MCF 10A (cell line): ENCODE measurements at places on chromosomes 3 and 15. TPM values are rescaled to one million over a fixed set of nuclear protein-coding genes. Genes with fewer than 3 reads are reported as not detected.

DNA sequence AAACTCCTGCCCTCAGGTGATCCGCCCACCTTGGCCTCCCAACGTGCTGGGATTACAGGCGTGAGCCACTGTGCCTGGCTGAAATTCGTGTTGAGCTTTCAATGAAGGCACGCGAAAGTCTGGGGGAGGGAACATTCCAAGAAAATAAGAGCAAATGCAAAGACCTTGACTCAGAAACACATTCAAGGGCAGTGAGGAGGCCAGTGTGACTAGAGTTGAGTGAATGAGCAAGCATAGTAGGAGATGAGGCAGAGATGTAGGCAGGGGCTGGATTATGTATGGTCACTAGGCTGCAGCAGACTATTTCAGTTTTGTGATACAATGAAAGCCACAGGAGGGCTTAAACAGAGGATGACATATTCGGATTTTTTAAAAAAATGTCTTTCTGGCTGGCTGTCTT lies 67.0 kb downstream of the SCN11A start:
- no peak for DNase-seq

- no peak for DNase-seq
These were observed 579.8 kb upstream of the SUCLG2 start for GRCh38 chr3:68234076-68234780.

DNA sequence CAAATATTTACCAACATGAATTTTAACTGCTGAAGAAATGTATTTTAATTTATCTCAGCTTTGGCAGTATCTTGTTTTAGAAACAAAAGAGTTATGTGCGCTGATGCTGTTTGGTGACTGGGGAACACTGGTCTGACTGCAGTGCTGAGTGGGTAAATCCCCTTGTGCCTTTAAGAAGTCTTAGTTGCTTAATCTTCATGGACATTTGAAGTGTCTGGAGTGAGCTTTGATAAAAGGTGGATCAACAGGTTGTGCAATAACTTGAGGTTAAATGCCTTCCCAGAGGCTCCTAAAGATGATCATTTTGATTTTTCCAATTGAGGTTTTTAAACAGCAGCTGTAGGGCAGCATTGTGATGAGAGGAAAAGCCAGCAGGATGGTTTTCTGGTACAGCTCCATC lies 68.7 kb downstream of the TP63 start:
- DNase-seq, result no peak

GRCh38 chr15:89623165-89623564 lies 32.1 kb downstream of the KIF7 start:
- DNase-seq, result no peak

GRCh38 chr3:99626417-99626788 lies 12.0 kb upstream of the COL8A1 start:
- no peak for DNase-seq

- no peak for DNase-seq
These were observed 23.3 kb upstream of the CHMP2B start for GRCh38 chr3:87203809-87204208.

DNA sequence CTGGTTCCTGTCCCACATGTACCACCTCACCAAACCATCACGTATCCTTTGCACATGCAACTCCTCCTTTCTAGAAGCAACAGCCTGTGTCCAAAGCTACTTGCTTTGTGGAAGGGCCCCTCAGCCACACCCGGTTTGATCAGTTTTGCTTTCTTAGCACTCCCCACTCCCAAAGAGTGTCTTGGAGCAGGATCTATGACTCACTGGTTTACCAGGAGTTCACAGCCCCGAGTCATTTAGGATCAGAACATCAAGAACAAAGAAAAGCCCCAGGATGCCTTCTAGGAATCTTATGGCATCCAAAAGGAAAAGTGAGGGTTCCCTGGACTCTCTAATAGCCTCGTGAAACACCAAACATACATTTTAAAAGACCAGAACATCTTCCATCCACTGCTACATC lies 50.7 kb upstream of the IGF1R start:
- DNase-seq, result peak; percentile 24

GRCh38 chr3:59935025-59935424 lies 885.2 kb upstream of the CFAP20DC start:
- DNase-seq, result no peak

DNA sequence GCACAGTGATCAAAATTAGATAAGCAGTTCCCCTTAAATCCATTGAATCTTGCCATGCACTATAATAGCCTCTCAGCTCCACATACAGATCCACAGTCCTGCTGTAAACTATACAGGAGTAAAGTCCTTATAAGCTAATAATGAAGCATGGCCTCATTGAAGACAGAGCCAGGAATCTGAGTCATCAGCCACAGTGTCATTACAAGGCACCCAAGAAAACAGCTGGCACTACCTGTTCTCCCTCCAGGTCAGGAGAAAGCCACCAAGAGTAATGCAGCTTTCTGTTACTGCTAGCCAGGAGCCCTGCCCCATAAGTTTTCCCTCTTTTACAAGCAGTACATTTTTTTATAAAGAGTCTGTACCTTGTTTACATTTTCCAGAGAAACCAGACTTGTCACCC lies 27.3 kb downstream of the WDR49 start:
- DNase-seq, result peak; percentile 6

DNA sequence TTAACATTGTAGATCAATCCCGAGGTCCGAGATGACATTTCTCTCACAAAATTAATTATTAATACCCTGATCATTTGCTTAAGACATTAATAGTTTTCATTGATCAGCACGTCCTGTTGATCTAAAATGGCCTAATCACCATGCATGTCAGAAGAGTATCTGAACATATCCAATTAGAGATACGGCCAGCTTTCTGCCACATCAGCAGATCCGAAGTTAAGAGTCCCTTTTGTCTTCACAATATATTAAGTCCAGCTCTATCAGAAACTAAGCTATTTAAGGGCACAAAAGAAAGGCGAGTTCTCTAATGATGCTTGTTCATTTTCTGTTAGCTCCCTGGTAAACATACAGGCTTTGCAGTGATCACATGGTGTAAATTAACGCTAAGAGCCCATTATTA lies 470.3 kb downstream of the CNTN4 start:
- no peak for DNase-seq

GRCh38 chr15:75573648-75574384 lies 5.3 kb downstream of the PTPN9 start:
- no peak for DNase-seq

DNA sequence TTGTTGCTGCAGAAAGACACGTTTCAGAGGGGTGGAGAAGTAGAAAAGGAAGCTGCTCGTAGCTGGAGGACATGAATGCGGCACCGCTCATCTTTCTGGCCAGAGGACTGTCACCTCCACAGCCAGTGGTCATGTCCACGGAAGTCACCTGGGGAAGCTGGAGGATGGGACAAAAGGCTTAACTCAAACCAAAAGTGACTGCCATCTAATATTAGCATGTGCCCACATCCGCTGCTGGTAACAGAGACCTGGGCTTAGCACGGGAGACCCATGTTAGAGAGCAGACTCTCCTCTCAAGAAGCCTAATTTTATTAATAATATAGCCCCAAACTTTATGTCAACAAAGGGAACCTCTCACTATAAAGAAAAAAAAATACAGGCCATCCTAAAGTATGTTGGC lies 5.9 kb downstream of the MEX3B start:
- no peak for DNase-seq

DNA sequence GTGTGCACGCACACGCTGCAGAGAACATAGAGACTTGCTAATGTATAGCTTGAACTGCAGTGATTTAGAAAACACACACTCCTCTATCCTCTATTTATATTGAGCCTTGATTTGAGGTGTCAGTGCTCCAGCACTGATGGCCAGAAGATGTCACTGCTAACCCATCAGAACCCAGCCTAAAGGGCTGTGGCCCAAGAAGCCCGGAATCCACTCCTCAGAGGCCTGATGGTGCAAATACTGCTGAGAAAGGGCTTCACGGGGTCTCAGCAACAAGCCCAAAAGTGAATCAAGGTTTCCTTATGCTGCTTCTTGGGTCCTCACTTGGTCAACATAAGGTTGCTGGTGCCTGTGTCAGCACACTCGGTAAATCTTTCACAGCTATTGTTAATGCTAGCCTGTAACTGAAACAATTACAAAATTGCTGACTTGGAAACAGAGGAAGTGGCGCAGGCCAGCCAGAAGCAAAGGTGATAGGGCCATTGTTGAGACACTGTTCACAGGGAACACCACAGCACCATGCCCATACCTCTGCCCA lies 60.3 kb downstream of the HEG1 start:
- peak; percentile 62 for DNase-seq

- no peak for DNase-seq
These were observed 56.2 kb upstream of the VEPH1 start for GRCh38 chr3:157559401-157559800.

DNA sequence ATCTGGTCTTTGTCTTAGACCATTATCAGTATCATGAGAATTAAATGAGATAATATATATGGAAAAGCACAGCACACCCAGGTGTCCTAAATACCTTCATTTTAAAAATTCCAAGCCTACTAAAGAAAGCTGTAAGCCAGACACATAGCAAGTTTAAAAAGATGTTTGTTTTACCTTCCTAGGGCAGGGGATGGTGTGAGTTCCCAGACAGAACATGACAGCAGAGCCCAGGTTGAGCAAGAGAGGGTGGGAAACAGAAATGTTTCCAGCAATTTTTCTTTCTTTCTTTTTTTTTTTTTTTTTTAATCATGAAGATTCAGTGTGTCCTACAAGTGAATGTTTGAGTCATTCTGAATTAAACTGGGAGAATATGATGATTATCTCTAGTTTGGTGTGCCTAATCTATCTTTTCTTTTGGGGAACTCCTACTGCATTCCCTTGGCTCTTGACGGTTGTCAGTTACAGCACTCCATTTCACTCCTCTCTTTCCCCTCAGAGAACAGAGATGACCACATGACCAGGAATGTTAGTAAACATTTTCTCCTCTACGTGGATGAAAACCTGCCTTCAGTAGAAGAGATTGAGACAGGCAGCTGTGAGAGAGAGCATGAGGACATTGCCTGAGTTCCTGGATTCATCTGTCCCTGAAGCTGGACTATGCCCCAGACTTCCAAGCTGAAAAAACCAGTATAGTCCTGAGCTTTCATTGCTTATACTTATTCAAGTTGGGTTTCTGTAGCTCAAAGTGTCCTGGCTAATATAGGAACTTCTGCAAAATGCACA lies 54.5 kb upstream of the ARL14 start:
- no peak for DNase-seq

DNA sequence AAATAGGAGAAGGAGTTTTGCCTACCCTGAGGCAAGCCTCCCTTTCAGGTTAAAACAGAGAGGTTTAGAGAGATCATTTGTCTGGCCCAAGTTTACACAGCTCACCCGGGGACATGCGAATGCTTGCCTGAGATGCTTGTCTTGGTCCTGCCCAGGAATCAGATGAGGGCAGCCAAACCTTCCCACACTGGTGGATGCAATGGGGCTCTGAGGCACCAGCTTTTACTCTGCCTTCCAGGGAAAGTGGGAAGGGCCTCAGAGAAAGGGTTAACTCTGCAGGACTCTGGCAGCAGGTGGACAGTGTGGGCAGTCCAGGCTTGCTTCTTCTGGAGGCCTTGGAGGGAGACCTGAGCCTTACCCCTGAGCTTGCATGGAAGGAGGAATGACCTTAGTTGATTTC lies 90.0 kb downstream of the LRRK1 start:
- DNase-seq, result no peak

DNA sequence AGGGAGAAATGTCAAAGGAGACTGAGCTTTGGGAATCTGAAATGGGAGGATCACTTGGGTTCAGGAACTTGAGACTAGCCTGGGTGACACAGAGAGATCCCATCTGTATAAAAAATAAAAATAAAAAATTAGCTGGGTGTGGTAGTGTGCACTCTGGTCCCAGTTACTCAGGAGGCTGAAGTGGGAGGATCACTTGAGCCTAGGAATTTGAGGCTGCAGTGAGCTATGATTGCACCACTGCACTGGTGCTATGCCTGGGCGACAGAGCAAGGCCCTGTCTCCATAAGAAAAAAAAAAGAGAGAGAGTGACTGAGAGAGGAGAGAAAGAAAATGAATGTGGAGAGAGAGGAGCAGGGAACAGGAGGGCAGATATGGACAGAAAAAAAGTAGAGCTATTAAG lies 72.8 kb downstream of the SENP2 start:
- no peak for DNase-seq

GRCh38 chr3:48268381-48268935 lies 27.6 kb downstream of the ZNF589 start:
- DNase-seq, result peak; percentile 86

DNA sequence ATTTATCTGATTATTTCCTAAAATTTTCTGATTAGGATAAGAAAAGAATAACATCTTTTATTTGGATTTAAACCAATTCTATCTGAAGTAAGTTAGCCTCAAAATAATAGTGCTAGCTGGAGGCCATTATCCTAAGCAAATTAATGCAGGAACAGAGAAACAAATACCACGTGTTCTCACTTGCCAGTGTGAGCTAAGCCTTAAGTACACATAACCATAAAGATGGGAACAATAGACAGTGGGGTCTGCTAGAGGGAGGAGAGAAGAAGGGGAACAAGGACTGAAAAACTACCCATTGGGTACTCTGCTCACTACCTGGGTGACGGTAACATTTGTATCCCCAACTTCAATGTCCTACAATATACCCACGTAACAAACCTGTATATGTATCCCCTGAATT lies 31.3 kb upstream of the LYSMD4 start:
- DNase-seq, result no peak

DNA sequence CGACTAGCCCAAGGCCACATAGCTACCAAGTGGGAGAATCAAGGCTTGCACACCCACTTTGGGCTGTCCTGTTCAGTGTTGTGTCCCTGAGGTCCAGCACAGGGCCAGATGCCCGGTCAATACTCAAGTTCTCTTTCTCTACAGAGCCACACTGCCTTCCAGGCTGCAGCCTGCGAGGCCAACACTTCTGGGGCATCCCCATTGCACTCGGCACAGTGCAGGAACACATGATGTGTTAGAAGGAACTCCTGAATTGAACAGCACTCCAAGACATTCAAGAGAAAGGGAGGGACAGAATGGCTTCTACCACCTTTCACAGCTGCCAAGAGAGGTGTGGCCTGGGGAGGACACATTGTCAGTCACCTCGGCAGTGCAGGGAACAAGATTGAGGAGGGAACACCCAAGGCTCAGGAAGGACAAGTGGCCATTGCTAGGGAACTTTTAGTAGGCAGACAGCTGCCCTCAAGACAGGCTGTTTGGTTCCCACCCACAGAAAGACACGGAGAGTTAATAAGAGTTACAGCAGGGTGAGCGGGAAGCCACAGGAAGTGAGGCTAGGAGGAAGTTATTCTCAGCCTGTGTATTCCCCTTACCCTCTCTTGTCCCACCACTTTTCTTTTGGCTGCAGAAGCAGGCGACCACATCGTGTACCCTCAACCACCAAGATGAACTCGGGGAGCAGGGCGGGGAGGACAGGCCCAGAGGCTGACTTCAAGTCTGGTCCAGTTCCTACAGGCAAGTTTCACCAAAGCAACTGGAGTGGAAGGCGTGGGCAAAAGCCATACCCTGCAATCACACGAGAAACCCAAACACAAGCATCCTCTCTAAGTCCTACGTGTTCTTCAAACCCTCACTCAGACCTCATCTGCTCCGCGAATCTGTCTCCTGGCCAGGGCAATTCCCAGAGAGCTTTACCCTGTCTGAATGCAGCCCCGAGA lies 69.4 kb downstream of the SRGAP3 start:
- DNase-seq, result no peak

SHC4 gene
- total RNA-seq, result 0.26 and 0.49 TPM in 2 replicates

MYRIP gene
- 0.10 and 0.19 TPM in 2 replicates for total RNA-seq

XIRP1 gene
- total RNA-seq, result not detected in 2 replicates

CLRN1 gene
- not detected in 2 replicates for total RNA-seq

MESP2 gene
- total RNA-seq, result not detected in 2 replicates

LAMB2 gene
- total RNA-seq, result 224 and 264 TPM in 2 replicates

MAGEF1 gene
- 34.5 and 41.2 TPM in 2 replicates for total RNA-seq

BSN gene
- total RNA-seq, result 0.10 and 0.37 TPM in 2 replicates

BFSP2 gene
- not detected in 2 replicates for total RNA-seq
